Stimulated activated CD4-positive, alpha-beta T cell treated with anti-CD3 and anti-CD28 coated beads, Interleukin-1b, Interleukin-23, amount 100 ng/mL, for 1 hour (primary cell): ENCODE measurements at places on chromosomes 5 and 9.

DNA sequence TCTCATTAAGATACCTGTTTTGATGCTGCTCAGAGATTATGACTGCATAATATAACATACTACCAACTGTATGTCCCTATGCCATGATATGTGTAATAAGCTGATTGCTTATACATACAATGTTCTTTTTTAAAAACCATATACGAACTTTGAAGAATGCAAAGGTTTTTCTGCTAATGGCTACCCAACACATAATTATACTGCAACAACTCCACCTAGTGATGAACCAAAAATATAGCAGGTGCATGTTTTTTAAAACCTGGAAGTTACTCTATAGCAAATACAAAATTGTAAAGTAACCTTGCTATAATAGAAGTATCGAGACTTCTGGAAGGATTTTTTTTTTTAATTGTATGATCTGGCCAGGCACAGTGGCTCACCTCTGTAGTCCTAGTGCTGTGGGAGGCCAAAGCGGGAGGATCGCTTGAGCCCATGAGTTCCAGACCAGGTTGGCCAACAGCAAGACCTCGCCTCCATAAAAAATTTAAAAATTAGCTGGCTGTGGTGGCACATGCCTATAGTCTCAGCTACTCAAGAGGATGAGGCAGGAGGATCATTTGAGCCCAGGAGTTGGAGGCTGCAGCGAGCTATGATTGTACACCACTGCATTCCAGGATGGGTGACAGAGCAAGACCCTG, 49.1 kb downstream of the HOMER1 start:
- no peak for DNase-seq

DNA sequence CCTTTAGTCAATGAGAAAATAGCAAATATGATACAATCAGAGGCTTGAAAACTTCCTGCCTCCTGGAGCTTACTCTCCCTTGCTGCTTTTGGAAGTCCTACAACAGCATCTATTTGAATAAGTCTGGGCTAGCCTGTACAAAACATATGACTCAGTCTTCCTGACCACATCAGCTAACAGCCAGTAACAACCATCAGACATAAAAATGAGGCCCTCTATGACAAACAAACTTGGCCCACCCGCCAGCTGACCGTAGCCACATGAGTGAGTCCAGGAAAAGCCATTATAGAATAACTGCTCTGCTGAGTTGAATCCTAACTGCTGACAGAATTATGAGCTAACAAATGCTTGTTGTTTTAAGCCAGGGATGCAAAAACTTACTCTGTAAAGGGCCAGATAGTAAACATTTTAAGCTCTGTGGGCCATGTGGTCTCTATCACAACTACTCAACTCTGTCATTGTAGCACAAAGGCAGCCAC, 347.6 kb downstream of the PTPRD start:
- no peak for DNase-seq

DNA sequence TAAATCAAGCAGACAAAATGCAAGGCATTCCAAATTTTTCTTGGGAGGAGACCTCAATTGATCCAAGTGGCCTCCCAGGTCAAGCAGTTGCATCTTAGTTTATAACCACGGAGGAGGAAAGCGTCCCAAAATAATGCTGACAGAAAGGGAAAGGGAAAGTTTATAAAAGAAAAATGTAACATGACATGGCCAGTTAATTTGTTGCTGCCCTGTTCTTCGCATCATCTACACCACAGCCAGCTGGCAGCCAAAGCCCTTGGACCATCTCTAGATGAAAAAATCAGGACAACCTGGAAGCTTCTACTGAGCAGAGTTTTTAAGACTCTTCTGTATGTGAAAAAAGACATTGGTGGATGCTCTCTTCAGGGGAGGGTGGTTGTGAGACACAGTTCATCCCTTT, 128.8 kb upstream of the FBXL7 start:
- no peak for DNase-seq

DNA sequence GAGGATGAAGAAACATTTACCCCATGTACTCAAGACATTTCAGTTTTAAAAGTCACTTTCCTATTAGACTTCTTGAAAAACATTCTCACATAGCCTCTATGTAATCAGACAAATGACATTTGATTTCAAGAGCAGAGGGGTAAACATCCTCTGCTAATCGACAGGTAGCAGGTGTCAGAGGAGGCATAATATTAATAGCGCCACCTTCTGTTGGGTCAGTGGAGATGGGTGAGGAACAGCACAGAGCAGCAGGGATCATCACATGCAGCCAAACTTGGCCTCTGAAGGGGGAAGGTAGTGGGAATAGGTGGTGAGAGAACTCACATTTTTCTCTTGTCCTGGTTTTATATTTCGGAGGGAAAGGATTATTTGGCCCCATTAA, 3.3 kb upstream of the LSM11 start:
- DNase-seq: no peak

DNA sequence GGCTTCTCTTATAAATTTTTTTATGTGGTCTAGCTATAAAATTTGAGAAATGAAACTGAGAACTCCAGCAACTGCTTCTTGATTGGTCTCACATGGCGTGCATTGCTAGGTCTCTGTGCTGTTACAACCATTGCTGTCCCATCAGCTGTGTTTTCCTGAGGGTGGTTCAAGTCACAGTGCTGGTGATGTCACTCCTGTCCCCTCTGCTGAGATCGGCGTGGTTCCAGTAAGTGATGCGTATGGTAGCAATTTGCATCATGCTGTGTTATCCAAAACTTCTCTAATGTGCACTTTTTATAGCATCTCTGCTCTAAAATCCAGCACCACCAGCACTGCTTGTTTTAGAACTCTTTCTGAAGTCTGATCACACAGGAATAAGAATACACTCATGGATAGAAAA, 112.6 kb upstream of the ZNF608 start:
- DNase-seq: no peak

- no peak for DNase-seq
Observed at GRCh38 chr9:14303521-14303920, 10.4 kb downstream of the NFIB start.

- DNase-seq: no peak
Observed at GRCh38 chr5:57302643-57303042, 128.8 kb downstream of the GPBP1 start.

DNA sequence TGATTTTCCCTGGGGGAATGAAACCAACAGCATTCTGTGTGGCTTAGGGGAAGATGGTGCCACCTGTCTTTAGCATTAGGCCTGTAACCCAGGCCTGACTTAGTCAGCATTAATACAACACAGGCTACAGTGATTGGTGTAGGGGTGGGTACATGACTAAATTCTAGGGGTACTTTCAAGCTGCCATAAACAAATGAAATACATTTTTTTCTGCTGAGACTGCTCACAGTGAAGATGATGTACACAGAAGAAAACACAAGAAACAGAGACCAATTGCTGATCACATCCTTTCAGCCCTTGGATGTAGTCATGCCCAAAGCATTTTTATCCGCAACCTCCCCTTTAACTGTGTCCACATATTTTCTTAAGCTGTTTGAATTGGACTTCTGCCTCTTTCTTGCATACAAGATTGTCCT, 527.2 kb downstream of the KCTD16 start:
- DNase-seq: no peak

DNA sequence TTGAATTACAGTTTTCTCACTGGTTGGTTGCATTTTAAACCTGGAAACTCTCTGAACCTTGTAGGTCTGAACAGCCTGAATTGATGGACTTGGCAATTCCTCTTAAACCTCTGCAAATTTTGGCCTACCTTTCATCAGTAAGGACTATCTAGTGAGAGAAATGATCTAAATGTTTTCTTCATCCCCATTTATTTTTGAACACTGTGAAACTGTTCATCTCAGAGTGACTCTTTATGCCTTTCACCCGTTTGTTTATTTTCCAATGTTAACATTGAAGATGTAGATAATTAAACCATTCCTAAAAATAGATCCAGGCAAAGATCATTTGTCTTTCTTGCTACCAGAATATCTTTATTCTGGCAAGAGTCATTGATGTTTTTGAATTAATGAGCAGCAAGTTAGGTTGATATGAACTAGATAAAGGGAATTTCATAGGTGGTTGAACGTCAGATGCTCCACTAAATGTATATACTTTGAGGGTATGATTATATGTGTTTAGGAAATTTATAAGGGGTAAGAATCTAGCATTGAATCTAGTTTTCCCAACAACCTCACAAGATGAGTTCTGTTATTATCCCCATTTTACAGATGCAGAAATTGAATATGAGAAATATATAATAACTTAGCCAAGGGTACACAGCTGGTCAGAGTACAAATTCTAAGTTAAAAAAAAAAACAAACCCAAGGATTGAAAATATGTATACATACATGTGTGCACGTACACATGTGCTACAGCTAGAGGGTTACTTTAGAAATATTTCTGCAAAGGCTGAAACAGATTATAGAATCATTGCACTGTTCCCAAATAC, 3.4 kb downstream of the CPEB4 start:
- no peak for DNase-seq

- DNase-seq: no peak
Observed at GRCh38 chr9:89684912-89685636, 80.3 kb downstream of the GADD45G start.

DNA sequence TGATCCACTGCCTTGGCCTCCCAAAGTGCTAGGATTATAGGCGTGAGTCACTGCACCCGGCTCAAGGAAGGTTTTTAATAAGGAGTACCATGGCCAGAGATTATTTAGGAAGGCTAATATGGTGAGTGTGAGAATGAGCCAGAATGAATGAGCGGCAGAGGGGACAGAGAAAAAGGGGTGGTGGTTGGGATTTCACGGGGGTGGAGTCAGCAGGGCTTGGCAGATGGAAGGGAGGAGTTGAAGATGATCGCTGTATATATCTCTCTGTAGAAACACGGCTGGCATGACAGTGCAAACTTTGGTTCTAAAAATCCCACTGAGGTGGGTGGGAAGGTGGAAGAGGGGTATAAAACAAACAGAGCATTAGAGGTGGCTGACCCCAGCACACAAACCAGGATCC, 176.7 kb upstream of the TBC1D2 start:
- DNase-seq: no peak

DNA sequence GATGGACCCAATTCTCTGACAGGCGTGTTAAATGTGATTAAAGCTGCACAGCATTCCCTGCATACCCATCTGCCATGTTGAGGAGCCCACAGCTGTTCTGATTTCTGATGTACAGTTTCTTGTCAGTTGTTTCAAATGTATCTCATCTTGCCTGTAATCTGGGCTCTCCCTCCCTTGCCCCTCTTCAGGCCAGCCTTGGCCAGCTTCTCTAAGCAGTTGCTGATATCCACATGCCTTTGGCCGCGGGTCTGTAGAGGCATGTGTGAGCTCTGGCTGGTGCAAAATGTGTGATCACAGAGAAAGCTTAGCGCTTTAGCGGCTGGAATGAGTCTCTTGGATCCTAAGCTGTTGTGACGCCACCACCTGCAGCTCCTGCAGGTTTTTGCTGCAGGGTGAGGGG, 332.0 kb downstream of the MLLT3 start:
- DNase-seq: no peak

DNA sequence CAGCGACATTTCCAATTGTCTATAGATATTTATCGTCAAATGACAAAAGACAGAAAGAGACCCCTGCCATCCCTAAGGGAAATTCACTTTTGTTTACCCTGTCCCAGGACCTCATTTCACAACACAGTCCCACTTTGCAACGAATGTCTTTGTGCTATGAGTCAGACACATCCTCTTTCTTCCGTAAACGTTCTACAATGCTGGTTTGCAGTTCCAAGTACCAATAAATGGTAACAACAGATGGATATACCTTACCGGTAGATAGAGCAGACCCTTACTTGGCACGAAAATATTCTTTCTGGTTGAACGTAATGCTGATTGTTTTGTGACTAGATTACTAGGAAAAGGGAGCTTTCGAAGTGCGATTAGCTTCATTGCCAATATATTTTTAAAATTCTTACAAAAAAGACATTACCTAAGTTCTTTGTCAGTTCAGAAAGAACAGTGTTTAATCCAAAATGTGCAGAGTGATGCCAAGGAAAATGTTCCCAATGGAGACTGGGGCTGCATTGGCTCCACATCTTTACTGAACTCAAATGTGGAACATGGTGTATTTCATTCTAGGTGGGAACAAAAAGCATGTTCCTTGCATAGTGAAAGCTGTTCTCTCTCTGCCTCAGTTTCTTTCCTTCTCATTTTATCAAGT, 202.5 kb upstream of the SLC27A6 start:
- DNase-seq: no peak

- DNase-seq: no peak
Observed at GRCh38 chr5:43042626-43043399, 2.7 kb upstream of the ANXA2R start.

DNA sequence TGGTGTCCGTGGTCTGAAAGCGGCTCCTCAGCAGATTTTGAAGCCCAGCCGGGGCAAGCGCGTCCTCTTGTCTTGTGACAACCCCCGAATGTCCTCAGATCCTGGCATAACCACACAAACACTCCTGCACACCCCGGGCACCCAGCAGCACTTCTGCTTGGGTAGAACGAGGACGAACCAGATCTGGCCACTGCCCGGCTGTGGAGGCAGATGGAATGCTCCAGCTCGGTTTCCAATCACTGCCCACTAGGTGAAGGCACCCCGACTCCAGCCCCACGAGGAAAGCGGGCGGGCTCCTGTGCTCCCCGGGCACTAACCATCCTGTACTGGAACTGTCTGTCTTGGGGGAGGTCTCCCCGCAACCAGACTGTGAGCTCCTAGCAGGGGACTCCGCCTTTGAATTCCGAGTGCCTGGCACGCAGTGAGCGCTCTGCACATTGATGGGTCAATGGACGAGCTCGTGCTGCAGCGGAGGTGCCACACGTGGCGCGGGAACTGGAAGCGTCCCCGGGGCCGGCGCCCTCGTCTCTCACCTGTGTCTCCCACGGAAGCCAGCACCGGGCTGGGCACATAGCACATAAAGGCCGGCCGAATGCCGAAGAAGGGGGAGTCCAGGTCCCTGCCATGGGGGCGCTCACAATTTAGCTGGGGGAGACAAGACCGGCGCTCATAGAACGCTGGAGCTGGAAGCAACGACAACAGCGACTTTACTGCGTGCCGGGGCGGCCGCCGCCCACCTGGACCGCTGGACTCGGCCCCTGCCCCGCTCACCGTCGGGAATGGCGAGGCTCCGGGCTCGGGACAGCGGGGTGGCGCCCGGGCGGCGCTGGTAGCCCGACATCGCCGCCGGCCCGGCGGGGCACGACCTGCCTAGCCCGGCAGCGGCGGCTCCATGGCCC, 608 bp downstream of the ENTR1 start:
- no peak for DNase-seq

DNA sequence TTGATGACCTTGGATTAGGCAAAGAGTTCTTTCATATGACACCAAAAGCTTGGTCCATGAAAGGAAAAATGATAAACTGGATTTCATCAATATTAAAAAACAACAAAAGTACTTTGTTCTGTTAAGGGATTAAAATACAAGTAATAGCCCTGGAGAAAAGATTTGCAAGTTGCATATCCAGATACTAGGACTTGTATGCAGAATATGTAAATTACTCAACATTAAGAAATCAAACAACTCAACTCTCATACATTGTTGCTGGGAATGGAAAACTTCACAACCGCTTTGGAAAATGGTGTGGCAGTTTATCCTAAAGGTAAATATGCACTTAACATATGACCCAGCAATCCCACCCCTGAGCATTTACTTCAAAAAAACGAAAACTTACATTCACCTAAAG, 112.0 kb downstream of the ADAMTS19 start:
- DNase-seq: no peak

- DNase-seq: no peak
Observed at GRCh38 chr5:10607666-10608073, 43.8 kb downstream of the ANKRD33B start.
